Naive thymus-derived CD4-positive, alpha-beta T cell (primary cell): ENCODE measurements at places on chromosomes 7 and 10.
A peak's percentile ranks its signal among the peaks of the same experiment; 100 is the strongest.

GRCh38 chr10:95331596-95332130 lies 40.9 kb upstream of the PDLIM1 start:
- no peak for DNase-seq

- no peak for DNase-seq
These were observed 99.7 kb downstream of the CCSER2 start for GRCh38 chr10:84427903-84428650.

- DNase-seq = no peak
These were observed 250.0 kb downstream of the BMPER start for GRCh38 chr7:34155220-34155908.

GRCh38 chr10:53952698-53953630 lies 848.1 kb downstream of the PCDH15 start:
- no peak for DNase-seq

- DNase-seq = no peak
These were observed 23.3 kb downstream of the INHBA start for GRCh38 chr7:41679566-41679965.

- DNase-seq = no peak
These were observed 150.8 kb downstream of the HERPUD2 start for GRCh38 chr7:35544028-35544742.

- DNase-seq = no peak
These were observed 6.5 kb upstream of the IFT22 start for GRCh38 chr7:101328159-101328558.

- DNase-seq = peak; percentile 87
These were observed 55.9 kb downstream of the PWWP2B start for GRCh38 chr10:132452651-132453469.

DNA sequence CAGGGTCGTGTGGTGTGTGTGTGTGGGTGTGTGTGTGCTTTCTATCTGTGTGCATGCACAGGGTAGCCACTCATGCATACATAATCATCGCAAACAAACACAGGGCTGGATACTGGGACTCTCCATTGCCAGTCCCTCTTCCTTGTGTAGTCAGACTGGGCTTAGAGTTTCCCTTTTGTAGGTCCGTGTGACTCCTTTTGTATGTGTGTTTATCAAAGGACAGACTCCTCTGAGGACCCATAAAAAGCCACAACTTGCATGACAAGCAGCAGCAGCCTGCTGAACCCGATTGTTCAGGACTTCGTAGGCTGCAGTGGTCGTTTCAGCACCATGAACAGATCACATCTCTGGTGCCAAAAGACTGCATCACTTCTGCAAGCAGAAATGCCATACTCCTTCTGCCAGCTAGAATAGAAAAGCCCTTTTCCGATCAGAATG lies 895 bp downstream of the VSTM2A start:
- DNase-seq = no peak

- peak; percentile 61 for DNase-seq
These were observed 29.2 kb downstream of the FAM3C start for GRCh38 chr7:121366852-121367431.

DNA sequence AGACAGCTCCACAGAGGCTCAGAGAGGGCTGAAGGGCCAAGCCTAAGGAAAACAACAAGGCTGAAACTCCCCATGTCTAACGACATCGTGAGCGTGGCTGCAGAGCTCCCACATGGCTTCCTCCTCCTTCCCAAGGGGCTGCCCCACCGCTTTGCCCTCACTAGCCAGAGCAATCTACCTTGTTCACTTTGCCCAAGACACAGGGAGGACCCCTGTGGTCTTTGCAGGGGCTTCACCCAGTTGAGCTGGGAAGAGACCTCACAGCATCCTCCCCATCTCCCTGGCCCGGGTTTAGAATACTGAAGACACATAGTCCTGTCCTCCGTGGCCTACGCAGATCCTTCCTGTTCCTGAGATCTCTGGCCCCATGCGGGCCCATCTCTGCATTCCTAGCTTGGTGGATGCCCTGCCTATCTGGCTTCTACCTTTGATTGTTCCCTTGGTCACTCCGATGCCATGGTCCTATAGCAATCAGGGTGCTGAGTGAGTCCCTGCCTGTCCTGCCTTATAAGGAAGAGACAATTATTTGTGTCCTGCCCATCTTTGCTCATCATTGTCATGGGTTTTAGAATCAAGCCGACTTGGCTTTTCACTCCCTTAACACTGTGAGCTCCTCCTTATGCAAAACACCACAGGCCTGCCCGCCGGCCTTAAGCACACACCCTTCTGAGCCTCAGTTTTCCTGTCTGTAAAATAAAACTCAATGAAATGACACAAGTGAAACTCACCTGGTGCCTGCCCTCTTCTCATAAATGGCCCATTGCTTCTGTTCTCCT lies 73.2 kb downstream of the PARP12 start:
- no peak for DNase-seq

GRCh38 chr7:129168231-129169021 lies 20.0 kb upstream of the SMO start:
- DNase-seq = no peak

DNA sequence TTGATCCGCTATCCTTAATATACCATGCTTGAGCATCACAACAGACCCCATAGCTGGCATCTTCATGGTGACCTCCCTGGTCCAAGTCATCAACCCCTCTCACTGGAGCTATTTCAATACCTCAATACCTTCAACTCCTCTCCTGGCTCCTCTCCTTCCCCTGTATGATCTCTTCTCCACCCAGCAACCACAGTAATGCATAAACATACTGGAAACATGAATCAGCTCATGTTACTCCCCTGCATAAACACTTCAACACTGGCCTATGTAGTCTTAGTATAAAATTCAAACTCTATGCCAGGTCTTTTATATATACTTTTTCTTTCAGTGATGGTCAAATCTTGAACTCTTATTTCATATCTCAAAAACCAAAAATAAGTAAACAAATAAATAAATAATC lies 31.8 kb upstream of the TMEM273 start:
- DNase-seq = no peak

DNA sequence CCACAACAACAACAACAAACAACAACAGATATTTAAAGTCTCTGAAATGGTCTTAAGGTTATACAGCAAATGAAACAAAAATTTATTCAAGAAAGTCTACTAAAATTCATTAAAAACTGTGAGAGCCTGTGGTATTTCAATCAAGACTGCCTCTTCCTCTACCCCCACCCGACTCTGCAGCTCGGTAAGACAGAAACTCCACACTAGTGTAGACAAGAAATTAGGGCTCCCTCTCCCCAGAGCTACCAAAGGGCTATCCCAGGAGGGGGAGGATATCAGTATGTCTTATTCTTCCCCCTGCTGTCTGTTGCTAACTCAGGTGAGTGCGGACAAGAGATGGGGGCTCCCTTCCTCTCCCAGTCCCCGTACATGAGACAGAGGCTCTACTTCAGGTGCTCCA lies 71.0 kb upstream of the TMEM140 start:
- no peak for DNase-seq

- no peak for DNase-seq
These were observed 80.9 kb upstream of the TFEC start for GRCh38 chr7:116111475-116111874.

GRCh38 chr10:102621443-102622325 lies 22.6 kb upstream of the TRIM8 start:
- DNase-seq = no peak

DNA sequence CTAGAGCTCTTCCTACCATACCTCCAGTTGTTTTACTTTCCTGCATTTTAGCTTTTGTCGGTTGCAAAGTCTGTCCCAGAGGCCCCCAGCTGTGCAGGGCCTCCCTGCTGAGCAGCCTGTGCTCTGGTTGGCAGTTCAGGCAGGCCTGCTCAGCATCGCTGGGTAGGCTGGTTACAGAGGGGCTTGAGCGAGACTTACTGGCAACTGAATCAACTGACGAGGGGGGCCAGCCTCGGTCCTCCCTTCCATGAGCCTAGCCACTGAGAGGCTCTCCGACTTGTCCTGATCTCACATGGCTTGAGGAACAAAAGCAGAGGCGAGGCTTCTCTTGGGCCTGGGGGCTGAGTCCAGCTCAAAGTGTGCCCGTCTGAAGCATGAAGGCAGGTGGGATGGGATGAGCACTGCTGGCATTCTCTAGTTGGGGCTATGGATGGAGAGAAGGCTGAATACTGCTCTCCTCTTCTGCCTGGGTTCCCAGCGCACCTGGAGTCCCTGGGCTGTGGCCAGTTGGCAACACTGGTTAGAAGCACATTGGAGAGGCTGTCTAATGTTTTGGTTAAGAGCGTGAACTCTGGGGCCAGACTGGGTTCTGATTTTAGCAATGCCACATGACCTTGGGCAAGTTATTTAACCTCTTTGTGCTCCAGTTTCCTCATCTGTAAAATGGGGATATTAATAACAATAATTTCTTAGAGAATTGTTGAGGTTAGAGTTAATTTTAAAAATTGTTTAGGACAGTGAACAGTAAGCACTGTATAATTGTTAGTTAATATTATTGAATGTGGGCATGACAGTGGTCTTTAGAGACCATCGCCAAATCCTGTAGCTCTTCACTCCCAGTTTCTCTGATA lies 6.9 kb upstream of the SFRP5 start:
- no peak for DNase-seq

DNA sequence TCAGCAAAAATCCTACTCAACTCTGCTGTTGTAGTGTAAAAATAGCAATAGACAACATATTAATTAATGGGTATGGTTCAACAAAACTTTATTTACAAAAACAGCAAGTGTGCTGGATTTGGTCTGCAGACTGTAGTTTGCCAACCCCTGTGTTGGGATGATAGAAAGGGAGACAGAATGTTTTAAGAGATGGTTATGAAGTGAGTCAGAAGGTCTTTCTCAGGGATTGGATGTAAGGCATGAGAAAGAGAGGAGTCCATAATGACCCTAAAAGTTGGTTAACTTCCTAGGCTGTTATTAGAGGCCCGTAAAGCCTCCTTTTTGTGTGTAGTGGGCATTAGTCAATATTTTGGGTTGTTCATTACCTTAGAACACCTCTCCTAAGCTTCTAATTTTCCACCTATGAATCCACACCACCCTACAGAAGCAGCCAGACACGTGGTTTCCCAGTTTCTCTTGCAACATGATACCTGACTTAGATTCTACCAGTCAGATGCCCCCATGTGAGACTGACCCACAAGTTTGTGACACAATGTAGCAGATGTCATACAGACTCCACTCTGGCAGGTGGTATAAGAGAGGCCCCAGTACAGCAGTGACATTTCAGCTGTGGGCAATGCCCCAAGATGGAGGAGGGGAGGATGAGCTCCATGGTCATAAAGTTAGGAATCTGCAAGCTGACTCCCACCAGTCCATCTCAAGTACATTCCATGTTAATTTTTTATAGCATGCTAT lies 1015.6 kb downstream of the KCNMA1 start:
- no peak for DNase-seq

DNA sequence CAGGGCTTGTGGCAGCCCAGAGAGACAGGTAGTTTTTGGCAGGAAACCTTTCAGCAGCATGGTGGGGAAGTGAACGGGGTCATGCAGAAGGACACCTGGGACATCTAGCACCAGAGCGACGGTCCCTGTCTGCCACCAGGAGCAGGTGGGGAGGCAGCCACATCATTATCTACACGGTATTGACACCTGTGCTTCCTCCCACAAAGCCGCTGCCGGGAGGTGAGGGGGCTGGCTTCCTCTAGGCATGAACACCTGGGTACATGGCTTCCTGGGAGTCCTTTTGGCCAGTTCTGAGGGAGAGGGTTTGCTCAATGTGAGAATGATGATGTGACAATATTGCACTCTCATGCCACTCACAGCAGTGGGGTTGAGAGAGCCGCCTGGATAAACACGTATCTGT lies 275.2 kb downstream of the ACTR3B start:
- no peak for DNase-seq

DNA sequence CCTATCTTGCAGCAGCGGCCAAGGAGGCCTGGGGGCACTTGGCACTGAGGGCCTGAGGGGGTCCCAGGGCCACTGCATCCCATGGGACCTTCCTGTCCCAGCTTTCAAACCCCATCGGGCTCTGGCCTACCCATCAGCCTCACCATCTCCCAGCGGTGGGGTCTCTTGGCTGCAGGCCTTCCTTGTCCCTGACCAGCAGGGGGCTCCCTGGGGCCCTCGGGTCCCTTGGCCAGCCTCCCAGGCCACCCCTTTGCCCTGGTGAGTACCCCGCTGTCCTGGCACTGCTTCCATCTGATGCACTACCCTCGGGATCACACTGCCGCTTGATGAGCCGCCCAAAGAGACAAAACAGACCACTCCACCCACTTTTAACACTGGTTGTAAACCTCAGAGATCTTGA lies 43.5 kb downstream of the YKT6 start:
- no peak for DNase-seq

DNA sequence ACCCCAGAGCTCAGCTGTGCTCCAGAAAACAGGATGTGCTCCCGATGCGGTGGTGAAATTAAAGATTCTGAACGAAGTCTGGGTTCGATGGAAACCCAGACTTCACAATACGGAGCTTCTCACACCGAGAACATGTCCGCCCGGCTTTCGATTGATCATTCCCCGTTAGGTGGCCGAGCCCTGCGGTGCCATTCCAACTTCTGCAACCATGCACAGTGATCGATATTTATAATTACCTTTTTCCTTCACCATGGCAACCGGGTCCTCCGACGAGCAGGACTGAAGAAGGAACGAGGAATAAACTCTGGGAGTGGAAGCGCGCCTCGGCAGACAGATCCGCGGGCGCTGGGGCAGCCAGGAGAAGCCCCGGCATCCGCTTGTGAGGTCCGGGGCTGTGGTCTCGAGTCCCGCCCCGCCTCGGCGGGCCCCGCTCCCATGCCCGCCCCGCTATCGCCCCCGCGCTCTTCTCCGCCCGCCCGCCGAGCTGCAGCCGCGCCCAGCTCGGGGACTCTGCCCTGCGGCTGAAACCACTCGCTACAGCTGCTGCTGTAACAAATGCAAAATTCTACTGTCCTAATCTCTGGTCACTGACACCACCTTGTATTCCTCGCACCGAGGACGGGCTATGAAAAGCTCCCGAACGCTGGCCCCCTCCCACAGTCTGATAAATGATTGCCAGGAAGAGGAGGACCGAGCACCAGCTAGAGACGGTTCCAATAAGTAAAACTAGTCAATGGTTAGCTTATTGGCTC lies 26.2 kb downstream of the ABLIM1 start:
- DNase-seq = peak; percentile 6

DNA sequence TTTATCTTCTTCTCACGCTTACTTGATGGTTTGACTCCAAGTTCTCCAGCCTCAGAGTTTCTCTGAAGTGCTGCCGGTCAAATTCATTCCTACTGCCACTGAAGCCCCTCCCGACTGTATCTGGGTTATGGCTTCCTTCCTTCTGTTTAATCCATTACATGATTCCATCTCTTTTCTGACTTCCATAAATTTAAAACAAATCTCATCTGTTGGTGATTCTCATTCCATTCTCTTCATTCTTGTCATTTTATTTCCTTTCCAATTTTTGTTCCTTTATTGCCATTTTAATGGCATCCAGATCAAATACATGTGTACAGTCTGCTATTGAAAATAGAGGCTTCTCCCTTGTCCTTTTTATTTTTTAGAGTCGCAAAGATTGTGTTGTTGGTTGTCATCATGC lies 25.4 kb upstream of the HIBADH start:
- no peak for DNase-seq

DNA sequence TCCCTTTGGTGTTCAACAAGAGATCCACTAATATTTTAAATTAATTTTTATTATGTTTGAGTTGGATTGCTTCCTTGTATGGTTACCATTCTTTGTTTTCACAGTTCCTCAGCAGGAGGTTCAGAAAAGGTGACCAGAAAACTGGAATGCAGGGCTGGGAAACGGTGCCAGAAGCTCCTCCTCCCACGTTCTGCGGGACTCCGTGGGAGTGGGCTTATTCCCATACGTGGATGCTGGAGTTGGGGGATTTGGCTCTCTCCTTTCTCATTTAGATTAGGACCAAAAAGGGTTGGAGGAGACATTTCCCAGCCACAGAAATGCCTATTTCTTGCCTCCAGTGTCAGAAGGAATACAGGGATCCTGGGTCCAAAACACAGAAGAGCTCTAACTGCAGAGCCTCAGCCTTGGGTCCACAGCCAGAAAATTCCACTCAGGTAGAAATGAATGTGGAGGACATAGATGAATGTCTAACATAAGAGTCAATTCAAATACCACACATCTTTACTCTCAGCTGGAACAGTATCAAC lies 56.0 kb downstream of the SORBS1 start:
- no peak for DNase-seq
